ENCODE measurements at places on chromosomes 1 and 21. TPM values are rescaled to one million over a fixed set of nuclear protein-coding genes. Genes with fewer than 3 reads are reported as not detected.

DNA sequence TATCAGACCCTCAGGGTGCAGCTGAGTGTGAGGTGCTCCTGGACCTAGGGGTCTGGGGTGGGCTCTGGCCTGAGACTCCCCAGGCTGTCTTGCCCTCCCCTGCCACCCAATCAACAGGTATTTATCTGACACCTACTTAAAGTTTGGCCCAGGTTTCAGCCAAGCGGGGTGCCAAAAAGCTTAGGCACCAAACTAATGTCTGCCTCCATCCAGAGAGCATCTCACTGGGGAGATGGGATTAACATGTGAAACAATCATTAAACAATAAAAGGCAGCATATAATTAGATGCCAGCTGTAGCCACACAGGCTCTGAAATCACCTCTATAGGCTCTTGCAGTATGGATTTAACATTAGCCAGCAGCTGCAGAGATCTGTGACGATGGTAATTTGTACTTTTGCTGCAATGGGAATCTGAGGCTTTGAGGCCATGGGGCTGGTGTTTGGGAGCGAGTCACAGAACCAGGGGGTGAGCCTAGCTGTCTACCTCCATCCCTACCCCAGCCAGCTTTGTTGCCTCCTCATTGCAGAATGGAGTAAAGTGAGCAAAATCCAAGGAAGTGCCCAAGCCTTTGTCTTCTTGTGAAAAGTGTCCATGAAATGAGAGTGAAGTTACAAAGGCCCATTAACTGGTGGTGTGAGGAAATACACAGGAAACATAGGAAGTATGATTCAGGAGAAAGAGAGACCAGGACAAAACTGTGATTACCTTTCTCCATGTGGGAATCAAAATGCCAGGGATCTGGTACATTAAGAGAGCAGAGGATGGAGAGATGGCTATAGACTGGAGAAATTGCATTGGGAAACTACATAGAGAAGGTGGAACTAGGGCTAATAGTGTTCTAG, 36.1 kb downstream of the EIF2D start:
- no peak for DNase-seq

The GPR25 gene
- not detected for total RNA-seq

The FOXO6 gene
- total RNA-seq: 0.18 TPM

The A3GALT2 gene
- not detected for total RNA-seq

Measured in SK-MEL-5 (cell line).